ENCODE measurements at places on chromosomes 5 and 9. TPM values are rescaled to one million over a fixed set of nuclear protein-coding genes. Genes with fewer than 3 reads are reported as not detected.

The SPTAN1 gene
- total RNA-seq = 175 TPM

The DDX4 gene
- not detected for total RNA-seq

The SLC28A3 gene
- total RNA-seq = 1.6 TPM

The TMEM232 gene
- total RNA-seq = 0.19 TPM

The GLT6D1 gene
- not detected for total RNA-seq

The FOXI1 gene
- not detected for total RNA-seq

The VCAN gene
- total RNA-seq = 81.1 TPM

The SPINK14 gene
- not detected for total RNA-seq

The SLCO6A1 gene
- total RNA-seq = 0.14 TPM

The ADGRD2 gene
- total RNA-seq = not detected

The LRRC70 gene
- total RNA-seq = 0.07 TPM

The RASGEF1C gene
- not detected for total RNA-seq

The AMACR gene
- 8.5 TPM for total RNA-seq

The PCDHB11 gene
- total RNA-seq = 0.09 TPM

The PRDM9 gene
- not detected for total RNA-seq

The SPINK5 gene
- 62.8 TPM for total RNA-seq

The TRIM14 gene
- 19.6 TPM for total RNA-seq

The SMIM33 gene
- total RNA-seq = not detected

The C9 gene
- total RNA-seq = not detected

The FST gene
- total RNA-seq = 127 TPM

The TNC gene
- total RNA-seq = 58.9 TPM

The PRRT1B gene
- not detected for total RNA-seq

The PDLIM4 gene
- total RNA-seq = 61.7 TPM

The IRX2 gene
- 46.8 TPM for total RNA-seq

The LCN9 gene
- not detected for total RNA-seq

The EQTN gene
- 0.78 TPM for total RNA-seq

The KIF20A gene
- total RNA-seq = 39.3 TPM

The GABRA1 gene
- total RNA-seq = not detected

The KCNT1 gene
- total RNA-seq = not detected
